ENCODE measurements at places on chromosomes 5 and 9. TPM values are rescaled to one million over a fixed set of nuclear protein-coding genes. Genes with fewer than 3 reads are reported as not detected.
A peak's percentile ranks its signal among the peaks of the same experiment; 100 is the strongest.

DNA sequence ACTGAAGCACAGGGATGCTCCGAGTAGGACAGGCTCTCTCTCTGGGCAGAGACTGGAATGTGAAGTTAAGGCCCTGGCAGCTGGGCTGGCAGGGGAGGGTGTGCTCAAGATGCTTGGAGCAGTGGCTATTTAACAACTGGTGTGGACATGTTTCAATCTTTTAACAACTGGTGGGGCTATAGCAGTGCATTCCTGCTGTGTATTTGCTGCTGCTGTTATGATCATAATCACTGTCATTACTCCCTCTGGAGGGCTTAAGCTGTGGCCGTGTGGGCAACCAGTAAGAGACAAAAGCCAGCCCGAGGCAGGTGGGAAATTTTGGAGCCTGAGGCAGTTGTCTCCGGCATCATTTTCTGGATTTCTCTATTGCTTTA, 33.3 kb upstream of the PTGS1 start:
- no peak overlapping the region for H3K4me3 ChIP-seq
- no peaks in the 10 kb centered on the region for H3K36me3 ChIP-seq
- DNase-seq: no peak

GRCh38 chr5:159786901-159787691, 129.2 kb upstream of the ADRA1B start:
- H3K27me3 ChIP-seq: no peaks in the 10 kb centered on the region
- no peaks in the 10 kb centered on the region for H3K36me3 ChIP-seq
- H3K27ac ChIP-seq: peak overlapping the region; percentile 49
- peak; percentile 63 for DNase-seq
- no peak overlapping the region for H3K4me3 ChIP-seq

- no peak overlapping the region for H3K27ac ChIP-seq
- H3K4me1 ChIP-seq: no peaks in the 10 kb centered on the region
- no peaks in the 10 kb centered on the region for H3K27me3 ChIP-seq
- no peak overlapping the region for H3K4me3 ChIP-seq
- no peak for DNase-seq
Observed at GRCh38 chr9:118896324-118897000, 472.8 kb downstream of the BRINP1 start.

HTR1A gene
- not detected for total RNA-seq

- H3K27ac ChIP-seq: peak overlapping the region; percentile 88
- H3K4me1 ChIP-seq: peaks cover 31% of the 10 kb centered on the region
- H3K27me3 ChIP-seq: no peaks in the 10 kb centered on the region
- no peaks in the 10 kb centered on the region for H3K36me3 ChIP-seq
- peak; percentile 90 for DNase-seq
- H3K4me3 ChIP-seq: no peak overlapping the region
Observed at GRCh38 chr5:139660923-139661814, 13.0 kb downstream of the CXXC5 start.

GRCh38 chr9:23821375-23822181, 4.5 kb downstream of the ELAVL2 start:
- peak overlapping the region; percentile 26 for H3K4me3 ChIP-seq
- no peaks in the 10 kb centered on the region for H3K36me3 ChIP-seq
- DNase-seq: no peak
- peaks cover 6% of the 10 kb centered on the region for H3K4me1 ChIP-seq

GRCh38 chr5:68818057-68818695, 275.6 kb upstream of the SLC30A5 start:
- H3K27me3 ChIP-seq: no peaks in the 10 kb centered on the region
- H3K36me3 ChIP-seq: no peaks in the 10 kb centered on the region
- no peak overlapping the region for H3K27ac ChIP-seq
- no peak overlapping the region for H3K4me3 ChIP-seq
- no peaks in the 10 kb centered on the region for H3K4me1 ChIP-seq

Data from uterus (tissue), 4 donors.